ENCODE measurements at places on chromosomes 12 and 14.
A peak's percentile ranks its signal among the peaks of the same experiment; 100 is the strongest.

DNA sequence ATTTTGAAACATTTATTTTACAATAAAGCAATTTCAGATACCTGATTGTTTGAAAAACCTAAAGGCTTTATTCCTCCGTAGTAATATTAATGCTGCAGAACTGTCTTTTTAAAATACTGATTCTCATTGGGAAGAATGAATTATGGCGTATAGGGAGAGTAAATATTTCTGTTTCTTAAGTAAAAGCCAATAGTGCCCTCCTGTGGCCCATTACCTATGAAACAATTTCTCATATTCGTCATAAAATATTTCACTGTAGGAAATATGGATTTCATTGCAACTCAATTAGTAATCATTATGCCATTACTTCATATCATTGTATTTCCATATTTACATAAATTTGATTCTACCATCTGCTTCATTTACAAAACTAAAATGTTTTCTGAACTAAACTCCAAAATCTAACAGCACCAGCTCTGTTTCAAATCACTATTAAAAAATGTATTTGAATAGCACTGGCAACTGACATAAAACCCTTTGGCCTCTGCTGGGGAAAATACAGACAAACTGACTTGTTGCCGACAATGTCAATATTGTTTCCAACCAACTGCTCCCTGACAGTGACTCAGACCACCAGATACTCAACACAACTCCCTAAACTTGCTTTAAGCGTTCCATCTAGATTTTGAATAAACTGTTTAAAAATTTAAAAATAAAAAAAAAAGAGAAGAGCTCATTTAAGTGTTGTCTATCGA lies 290.3 kb downstream of the NAV3 start:
- DNase-seq = no peak

DNA sequence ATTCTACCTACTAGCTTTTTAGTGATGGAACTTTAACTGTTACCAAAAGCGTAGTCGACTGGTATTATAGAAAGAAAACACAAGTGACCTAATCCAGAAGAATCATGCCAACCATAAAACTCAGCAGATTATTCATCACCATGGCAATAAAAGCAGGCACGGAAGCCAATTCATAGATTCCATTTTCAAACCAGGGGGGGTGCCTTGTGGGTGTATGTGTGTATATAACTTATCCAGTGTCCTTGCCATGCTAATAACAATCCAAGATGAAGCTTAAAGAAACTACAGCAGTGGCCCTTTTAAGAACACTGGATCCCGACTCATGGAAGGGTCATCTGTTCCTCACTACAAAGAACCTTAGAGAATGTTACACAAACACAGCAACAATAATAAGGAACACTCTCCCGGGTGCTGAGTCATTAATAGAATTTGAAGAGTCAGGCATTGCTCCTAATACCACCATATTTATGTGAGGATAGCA lies 61.0 kb downstream of the EPS8 start:
- DNase-seq = no peak

DNA sequence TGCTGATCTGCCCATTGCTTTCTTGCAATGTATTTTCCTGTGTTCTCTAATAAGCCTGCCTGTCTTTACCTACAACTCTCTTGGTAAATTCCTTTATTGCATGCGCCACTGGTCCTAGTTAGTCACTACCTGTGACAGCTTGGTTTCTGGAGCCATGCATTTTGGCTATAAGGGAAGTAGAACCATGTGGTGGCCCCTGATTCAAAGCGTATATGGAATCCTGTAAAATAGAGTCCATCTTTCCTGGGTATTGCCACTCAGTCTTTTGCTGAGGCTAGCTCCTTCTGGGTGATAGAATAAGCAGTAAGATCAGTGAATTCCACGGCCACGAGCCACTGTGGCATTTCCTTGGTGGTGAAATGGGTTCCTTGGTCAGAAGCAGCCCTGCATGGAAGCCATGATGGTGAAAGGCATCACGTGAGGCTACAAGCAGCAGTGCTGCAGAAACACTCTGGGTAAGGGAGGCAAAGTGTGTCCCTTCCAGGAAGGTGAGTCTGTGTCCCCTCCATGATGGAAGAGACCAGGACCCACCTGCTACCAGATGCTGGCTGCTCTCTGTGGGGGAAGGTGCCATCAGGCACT lies 19.6 kb downstream of the TNFAIP2 start:
- no peak for DNase-seq

DNA sequence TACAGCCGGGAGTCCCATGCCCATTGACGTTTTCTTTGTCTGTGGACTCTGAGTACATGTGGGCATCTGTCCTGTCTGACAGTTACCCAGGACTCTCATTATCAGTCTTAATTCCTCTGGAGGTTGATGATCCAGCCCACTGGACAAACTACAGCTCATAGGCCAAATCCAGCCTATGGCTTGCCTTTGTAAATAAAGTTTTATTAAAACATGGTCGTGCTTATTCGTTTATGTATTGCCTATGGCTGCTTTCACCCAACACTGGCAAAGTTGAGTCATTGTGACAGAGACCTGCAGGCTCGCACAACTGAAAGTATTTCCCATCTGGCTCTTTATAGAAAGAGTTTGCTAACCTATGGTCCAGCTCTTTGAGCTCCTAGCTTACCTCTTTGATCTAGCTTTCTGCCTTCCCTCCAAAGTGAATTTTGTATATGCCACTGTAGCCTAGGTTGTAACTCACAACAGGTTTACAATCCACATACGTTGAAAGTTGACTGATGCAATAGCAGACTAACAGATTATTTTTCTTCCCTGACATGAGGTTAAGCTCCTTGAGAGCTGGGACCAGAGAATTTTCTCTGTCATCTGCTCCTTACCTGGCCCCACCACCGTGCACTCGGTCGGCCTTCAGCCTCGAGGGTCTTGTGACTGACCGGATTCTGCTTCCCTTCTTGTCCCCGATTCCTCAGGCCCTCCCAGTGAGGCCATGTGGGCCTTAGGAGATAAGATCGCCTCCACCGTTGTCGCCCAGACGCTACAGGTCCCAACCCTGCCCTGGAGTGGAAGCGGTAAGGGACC lies 57.3 kb downstream of the ACACB start:
- DNase-seq = no peak

DNA sequence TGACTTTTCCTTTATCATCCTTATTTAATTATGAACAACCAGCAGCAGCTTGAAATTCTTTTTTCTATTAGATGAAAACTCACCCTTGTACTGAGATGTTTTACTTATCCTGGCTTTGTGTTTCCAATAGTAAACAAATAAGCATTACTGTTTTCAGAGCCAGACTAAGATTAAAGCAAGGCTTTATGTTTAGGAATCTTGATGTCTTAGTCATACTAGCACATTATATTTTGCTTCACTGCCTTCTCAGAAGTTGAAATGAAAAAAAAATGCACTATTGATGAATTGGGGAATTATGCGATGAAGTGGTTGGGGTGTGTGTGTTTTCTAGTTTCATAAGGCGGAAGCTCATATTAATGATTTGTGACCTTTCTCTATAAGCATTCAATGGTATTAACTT lies 301.2 kb upstream of the E2F7 start:
- no peak for DNase-seq

GRCh38 chr14:61498303-61498702 lies 176.9 kb downstream of the PRKCH start:
- no peak for DNase-seq

- DNase-seq = peak; percentile 66
These were observed 25.6 kb upstream of the KRAS start for GRCh38 chr12:25276199-25276937.

DNA sequence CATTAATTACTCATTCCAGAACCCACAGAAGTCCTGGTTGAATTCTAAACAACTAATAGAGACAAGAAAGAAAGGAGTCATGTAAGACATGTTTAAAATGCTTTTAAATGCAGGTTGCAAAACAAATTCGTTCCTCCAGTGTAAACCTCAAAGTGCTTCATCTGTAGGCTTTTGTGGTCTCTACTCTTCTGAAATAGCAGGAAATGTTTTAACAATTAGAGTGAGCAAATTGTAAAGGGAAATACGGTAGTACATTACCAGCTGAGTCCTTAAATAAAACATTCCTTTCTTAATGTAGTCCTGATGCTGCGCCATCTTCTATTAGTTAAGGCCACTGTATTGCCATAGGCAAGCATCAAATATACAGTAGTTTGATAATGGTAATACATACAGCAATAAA lies 1934.2 kb upstream of the SEL1L start:
- no peak for DNase-seq

- no peak for DNase-seq
These were observed 32.1 kb downstream of the PPP1R36 start for GRCh38 chr14:64581817-64582216.

- DNase-seq = no peak
These were observed 16.3 kb upstream of the HIF1A start for GRCh38 chr14:61678975-61679374.

- no peak for DNase-seq
These were observed 45.5 kb upstream of the RERGL start for GRCh38 chr12:18135509-18135908.

GRCh38 chr12:11693067-11693466 lies 43.6 kb downstream of the ETV6 start:
- DNase-seq = no peak

DNA sequence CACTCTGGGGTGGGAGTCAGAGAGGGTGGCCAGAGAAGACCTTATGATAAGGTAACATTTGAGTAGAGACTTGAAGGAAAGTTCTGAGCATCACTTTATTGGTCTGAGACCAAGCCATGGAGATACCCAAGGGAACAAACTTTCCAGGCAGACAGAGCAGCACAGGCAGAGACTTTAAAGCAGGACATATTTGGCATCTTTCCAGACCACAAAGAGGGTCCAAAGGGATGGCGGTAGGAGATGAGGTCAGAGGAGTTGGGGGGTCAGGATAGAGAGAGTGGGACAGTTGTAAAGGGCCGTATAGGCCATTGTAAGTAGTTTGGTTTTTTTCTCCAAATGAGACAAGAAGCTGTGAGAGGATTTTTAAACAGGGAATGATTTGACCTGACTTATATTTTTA lies 344.4 kb downstream of the SEC23A start:
- no peak for DNase-seq

GRCh38 chr14:65986041-65986440 lies 500.1 kb upstream of the CCDC196 start:
- no peak for DNase-seq

- DNase-seq = no peak
These were observed 72.1 kb upstream of the SRSF5 start for GRCh38 chr14:69694730-69695281.

DNA sequence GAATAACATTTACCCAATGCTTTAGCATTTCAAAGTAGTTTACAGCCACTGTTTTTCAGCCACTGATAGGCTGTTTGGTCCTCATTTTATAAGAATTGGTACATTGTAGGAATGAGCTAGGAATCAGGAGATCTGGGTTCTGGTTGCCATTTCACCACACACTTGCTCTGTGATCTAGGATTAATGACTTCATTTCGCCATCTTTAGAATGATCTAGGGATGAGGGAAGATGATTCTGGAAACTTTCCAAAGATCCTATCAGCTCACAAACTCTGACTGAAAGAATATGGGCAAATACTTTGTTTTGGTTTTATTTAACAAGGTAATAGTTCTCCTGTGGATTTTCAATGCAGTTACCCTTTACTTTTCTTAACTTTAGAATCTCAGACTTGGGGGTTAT lies 155.0 kb downstream of the GCH1 start:
- DNase-seq = no peak

- no peak for DNase-seq
These were observed 26.8 kb downstream of the LRIG3 start for GRCh38 chr12:58893495-58893894.

- DNase-seq = no peak
These were observed 178.4 kb downstream of the BMP4 start for GRCh38 chr14:53778263-53778662.

- peak; percentile 75 for DNase-seq
These were observed 2.2 kb upstream of the NFATC4 start for GRCh38 chr14:24365600-24366412.

GRCh38 chr12:22858849-22859570 lies 234.0 kb downstream of the ETNK1 start:
- no peak for DNase-seq

GRCh38 chr12:42094277-42094676 lies 50.4 kb downstream of the GXYLT1 start:
- no peak for DNase-seq

- no peak for DNase-seq
These were observed 31.5 kb downstream of the CFL2 start for GRCh38 chr14:34682787-34683321.

GRCh38 chr12:53113136-53113705 lies 9.9 kb downstream of the SOAT2 start:
- no peak for DNase-seq

DNA sequence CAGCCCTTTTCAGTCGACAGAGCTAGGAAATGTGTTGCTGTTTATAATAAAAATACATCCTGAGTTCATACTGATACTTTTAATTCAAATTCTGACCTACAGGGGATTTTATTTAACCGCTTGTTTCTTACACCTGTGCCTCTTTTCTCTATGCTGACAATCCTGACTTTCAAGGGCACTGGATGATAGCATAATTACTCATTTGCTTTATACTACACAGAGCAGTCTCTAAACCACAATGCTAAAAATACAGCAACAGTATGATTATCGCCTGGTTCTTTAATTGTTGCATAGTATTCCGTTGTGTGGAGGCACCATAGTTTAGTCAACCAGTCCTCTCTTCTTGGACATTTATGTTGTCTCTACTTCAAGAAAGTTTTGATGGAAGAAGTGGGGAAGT lies 372.9 kb downstream of the DPF3 start:
- no peak for DNase-seq

DNA sequence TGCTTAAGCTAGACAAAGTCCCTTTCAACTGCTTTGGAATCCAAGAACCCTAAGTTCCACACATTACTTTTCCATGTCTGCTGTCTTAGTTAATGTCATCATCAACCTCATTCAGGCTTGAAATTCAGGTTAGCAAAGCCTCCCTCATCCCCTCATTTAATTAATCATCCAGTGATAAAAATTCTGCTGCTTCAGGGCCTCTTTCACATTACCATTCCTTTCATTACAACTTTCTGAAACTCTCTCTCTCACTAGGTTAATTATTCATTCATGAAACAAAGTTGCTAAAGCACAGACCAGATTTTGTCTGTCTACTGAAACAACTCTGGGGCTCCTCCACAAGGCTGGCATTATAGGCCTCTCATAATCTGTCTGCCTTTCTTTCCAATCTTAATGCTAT lies 9.4 kb upstream of the VTI1B start:
- DNase-seq = no peak
